Stromal cell of bone marrow (primary cell): ENCODE measurements at places on chromosomes 6 and 20.
A peak's percentile ranks its signal among the peaks of the same experiment; 100 is the strongest.

GRCh38 chr6:51526049-51526448 is 561.4 kb downstream of the PKHD1 start:
- DNase-seq, result no peak

DNA sequence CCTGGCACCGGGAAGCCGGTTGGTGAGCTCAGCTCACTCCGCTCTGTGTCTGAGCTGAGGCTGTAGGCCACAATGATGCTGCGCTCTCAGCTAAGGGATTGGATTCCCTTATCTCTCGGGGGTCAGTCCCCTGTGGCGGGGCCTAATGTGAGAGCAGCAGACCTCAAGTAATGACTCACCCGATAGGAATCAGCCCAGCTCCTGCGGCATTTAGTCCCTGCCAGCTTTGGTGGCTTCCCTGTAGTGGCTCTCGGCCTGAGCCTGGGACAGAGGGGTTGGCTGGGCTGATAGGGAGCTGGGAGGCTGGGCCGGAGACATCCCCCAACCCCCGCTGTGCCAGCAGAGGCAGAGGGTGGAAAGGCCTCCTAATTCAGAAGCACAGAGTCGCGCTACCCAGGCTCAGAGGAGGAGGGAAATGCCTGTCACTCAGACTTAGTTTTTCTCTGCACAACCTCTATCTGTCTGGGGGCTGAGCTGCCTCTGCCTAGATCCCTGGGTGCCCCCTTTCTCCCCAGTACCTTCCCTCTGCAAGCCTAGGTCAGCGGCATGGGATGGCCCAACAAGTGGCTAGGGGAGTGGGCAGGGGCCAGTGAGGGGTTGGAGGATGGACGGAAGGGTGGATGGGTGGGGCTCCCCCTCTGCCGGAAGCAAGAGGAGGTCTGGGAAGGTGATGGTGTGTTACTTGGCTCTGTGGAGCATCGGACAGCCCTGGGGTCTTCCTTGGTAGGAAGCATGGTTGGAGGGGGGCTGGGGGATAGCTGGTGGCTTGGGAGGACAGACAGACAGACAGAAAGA is 92.2 kb downstream of the CDH22 start:
- DNase-seq, result no peak

DNA sequence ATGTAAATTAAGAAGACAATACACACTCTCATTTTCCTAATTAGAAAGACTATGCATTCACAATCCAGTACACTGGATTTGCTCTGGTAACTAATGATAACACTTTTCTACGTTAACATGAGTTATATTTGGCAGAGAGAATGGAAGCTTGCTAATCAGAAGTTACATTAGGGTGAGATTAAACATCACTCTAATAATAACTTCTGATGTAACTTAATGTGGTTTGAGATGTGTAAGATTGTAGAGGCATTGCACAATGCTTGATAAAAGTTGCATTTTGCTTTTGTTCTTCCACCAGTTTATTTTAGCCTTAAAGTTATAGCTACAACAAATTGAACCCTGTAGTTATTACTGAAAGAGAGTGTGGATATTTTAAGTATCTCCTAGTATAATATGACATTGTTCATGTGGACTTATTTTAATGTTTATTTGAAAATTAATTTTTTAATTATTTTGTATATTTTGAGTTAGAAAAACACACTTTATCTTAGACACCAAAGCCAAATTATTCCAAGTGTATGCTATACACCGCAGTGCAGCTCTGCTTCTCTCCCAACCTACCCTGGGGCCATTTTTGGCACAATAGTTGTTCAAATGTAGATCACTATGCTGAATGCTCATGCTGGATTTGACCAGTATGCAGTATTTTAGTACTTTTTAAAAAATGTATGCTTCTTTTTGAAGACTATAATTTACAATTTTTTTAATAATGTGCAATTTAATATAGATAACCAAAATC is 143.2 kb downstream of the SLC16A10 start:
- peak; percentile 63 for DNase-seq

GRCh38 chr6:7556394-7557106 is 15.1 kb downstream of the DSP start:
- DNase-seq, result no peak

DNA sequence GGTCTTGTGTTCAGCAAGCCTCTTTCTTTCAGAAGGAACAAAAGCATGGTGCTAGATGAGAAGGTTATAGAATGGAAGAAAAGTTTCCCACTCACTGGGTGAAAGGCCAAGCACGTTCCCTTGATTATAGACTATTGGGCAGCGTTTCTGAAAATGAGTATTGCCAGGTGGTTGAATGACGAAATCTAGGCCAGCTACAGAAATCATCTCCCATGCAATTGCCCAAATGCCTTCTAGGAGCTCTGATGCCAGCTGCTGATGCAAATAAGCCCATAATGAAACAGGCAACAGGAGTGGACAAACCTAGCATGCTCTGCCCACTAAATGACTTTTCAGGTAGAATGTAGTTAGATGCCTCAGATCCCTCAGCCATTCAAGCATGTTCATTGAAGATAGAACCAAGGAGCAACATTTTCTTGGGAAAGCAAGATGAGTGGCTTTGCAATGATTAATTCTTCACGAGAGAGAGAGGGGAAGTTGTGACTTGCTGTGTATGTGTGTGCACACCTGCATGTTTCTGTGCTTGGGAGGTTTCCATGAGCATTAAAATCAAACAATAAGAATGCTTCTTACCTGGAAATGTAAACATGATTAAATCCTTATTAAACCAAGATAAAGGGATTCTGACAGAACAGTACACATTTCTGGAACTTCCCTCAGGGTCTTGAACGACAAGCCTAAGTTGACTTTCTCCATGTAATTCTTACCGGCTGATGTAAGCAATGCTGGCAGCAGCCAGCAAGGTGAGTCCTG is 43.6 kb downstream of the ADTRP start:
- no peak for DNase-seq

DNA sequence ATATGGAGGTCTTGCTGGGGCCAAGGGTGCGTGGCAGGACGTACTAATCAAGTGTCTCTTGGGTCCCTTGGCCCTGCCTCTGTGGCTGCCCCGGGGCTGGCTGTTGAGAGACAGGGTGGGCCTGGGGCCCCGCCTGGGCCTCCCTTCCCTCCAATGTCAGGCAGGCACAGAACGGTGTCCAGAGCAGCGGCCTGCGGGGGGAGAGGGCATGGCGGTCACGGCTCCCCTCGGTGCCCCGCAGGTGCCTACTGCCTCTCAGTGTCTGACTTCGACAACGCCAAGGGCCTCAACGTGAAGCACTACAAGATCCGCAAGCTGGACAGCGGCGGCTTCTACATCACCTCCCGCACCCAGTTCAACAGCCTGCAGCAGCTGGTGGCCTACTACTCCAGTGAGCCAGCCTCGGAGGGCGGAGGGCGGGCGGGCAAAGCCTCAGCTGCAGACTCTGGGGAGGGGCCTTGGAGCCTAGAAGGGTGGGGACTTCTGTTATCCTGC is 50.0 kb downstream of the SRC start:
- no peak for DNase-seq

DNA sequence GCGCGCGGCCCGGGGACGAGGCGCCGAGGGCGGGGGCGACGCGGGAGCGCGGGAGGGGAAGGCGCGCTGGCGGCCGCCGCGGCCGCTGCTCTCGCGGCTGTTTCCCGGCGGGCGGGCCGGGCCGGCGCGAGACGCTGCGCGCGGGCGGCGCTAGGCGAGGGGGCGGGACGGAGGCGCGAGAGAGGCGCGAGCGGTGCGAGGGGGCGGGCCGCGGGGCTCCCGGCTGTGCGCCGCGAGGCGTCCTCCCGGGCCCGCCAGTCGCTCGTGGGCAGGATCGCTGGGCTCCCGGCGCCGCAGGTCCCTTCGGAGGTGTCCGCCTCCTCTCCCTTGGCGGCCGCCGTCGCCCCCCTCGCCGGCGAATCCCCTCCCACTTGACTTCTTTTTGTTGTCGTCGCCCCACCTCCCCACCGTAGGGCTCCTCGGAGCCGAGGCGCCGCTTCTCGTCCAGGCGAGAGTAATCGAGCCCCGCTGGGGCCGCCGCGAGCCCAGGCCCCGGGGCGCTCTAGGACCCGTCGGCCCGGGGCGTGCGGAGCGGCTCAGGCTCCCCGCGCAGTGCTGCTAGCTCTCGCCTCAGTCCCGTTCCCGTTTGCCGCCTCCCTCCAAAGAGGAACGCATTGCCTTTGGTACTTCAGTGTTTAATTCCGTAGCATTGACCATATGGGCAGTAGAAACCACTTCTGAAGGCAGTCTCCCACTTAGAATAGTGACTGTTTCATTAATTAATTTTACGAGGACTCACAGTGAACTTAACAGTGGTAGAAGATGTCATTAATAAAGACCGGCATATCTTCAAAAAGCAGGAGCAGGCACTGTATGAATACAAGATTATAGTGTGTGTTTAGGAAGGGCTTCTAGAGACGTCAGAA is at the start of gene RANBP9:
RANBP9 (minus strand) TSS at position 103 of the 866 bp plus-strand sequence. CDS start 330 bp downstream, outside the sequence.
- DNase-seq, result peak; percentile 83

DNA sequence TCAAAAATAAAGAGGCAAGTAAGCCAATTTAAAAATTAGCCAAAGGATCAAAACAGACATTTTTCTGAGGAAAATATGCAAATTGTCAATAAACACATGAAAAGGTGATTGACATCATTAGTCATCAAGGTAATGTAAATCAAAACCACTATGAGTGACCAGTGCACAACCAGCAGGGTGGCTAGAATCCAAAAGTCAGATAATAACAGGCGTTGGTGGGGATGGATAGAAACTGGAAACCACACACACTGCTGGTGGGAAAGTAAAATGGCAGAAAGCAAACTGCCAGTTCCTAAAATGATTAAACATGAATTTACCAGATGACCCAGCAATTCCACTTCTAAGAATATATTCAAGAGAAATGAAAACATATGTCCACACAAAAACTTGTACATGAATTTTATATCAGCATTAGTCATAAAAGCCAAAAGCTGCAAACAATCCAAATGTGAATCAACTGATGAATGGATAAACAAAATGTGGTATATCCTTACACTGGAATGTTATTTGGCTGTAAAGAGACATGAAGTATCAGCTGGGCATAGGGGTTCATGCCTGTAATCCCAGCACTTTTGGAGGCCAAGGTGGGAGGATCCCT is 74.8 kb upstream of the MBOAT1 start:
- no peak for DNase-seq

- DNase-seq, result no peak
Measured at GRCh38 chr6:139161817-139162284, 27.0 kb downstream of the HECA start.

GRCh38 chr20:11841972-11842461 is 75.7 kb upstream of the BTBD3 start:
- DNase-seq, result no peak

GRCh38 chr6:3288711-3289663 is 30.2 kb downstream of the PSMG4 start:
- no peak for DNase-seq

- no peak for DNase-seq
Measured at GRCh38 chr20:2108498-2108897, 6.9 kb downstream of the STK35 start.

GRCh38 chr6:137357263-137357947 is 136.8 kb downstream of the OLIG3 start:
- no peak for DNase-seq

GRCh38 chr6:45422503-45423110 is 44.9 kb upstream of the SUPT3H start:
- no peak for DNase-seq

- no peak for DNase-seq
Measured at GRCh38 chr20:59405226-59406200, 105.1 kb downstream of the EDN3 start.

DNA sequence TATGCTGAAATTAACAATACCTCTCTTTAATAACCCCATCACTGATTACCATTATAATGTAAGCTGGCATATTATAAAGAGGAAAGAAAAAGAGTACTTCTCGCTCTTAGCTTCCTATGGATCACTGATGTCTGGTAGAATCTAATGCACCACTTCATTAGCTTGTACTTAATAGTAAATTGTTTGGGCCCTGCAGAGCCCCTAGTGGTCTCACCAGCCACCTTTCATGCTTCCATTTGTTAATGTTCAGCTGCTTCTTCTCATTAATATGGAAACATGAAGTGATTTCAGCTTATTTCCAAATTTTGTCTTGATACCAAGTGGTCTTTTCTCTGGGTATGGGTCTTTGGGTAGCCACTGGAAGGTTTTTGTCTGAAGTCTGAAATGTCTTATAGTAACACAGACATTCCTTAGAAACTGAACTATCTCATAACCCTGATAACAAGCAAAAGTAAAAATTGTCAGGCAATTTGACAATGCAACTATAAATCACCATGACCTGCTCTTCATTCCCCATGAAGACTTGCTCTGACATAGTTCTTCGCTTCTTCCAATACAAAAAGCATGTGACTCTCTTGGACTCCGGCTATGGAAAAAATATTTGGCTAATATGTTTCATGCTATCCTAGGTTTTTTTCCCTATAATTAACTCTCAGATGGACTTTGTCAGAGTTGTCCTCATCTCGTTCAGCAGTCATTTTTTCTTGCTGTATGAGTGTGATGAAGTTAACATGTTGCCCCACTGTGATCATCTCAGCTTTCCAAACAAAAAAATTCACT is 395.8 kb upstream of the MARCKS start:
- DNase-seq, result peak; percentile 54

- DNase-seq, result no peak
Measured at GRCh38 chr6:52336919-52337561, 24.9 kb upstream of the PAQR8 start.

DNA sequence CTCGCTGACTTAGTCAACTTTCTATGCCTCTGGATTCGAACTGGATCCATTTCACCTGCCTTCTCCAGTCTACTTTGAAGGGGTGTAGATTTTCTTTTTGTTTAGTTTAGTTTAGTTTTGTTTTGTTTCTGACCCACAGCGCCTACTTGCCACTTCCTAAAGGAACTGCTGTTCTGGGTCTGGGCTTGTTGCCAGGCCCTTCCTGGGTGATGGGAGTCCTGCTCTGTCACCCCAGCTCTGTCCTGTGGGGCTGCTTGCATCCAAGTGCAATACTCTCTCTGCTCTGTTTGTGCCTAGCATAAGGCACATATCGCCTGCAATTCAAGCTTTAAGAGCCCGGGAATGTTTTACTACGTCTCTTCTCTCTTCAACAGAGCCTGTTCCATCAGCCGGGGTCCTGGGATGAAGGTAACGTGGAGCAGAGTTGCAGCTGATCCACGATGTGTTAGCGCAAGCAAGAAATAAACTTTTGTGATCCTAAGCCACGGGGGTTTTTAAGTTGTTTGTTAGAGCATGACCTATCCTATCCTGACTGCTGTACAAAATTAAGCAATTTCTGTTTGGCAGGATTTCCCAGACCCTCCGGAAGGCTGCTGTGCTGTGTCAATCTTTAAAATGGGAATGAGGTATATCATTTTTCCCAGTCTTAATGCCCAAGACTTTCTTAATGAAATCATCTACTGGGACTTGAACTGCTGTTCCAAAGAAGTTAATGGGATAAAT is 30.9 kb upstream of the TAGAP start:
- peak; percentile 2 for DNase-seq

GRCh38 chr6:156778454-156779205 is 1.5 kb downstream of the ARID1B start:
- DNase-seq, result no peak

GRCh38 chr6:155216312-155217046 is 47.3 kb upstream of the CLDN20 start:
- DNase-seq, result no peak

GRCh38 chr6:42453654-42454427 is 2.1 kb upstream of the TRERF1 start:
- DNase-seq, result peak; percentile 45

- DNase-seq, result peak; percentile 65
Measured at GRCh38 chr6:195861-196360, 96.4 kb upstream of the DUSP22 start.
